ENCODE measurements at places on chromosomes 3 and 15. TPM values are rescaled to one million over a fixed set of nuclear protein-coding genes. Genes with fewer than 3 reads are reported as not detected.

DNA sequence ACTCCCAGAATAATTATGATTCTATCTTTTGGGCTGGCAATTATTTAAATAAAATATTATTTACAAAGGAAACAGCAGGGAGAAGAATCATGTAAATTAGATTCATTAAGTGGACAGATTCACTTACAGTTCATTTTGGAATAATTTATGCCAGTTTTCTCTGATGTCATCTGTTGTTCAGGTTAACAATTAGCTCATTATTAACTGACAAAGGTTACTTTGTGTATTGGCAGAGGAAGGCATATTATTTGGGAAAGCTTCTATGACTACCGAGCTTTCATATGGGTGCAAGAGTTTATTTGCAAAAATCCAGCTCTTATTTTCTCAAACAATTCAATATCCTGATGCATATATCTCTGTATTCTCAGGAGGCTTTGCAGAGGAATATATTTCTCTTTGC lies 224.4 kb downstream of the CHST2 start:
- peaks cover 15% of the 10 kb centered on the region for H3K4me1 ChIP-seq
- no peak for DNase-seq
- H3K27me3 ChIP-seq = no peaks in the 10 kb centered on the region

GRCh38 chr3:188396900-188397299 lies 242.9 kb downstream of the LPP start:
- peak overlapping the region; percentile 65 for H3K27ac ChIP-seq
- H3K4me1 ChIP-seq = peaks cover 47% of the 10 kb centered on the region
- peaks cover 11% of the 10 kb centered on the region for H3K36me3 ChIP-seq
- DNase-seq = no peak
- no peak overlapping the region for H3K4me3 ChIP-seq

- H3K27me3 ChIP-seq = no peaks in the 10 kb centered on the region
- no peak overlapping the region for H3K4me3 ChIP-seq
- H3K4me1 ChIP-seq = no peaks in the 10 kb centered on the region
- no peaks in the 10 kb centered on the region for H3K36me3 ChIP-seq
- no peak for DNase-seq
- H3K27ac ChIP-seq = no peak overlapping the region
These were observed 48.6 kb downstream of the KCNMB2 start for GRCh38 chr3:178584722-178585380.

- DNase-seq = no peak
- no peaks in the 10 kb centered on the region for H3K4me1 ChIP-seq
- no peaks in the 10 kb centered on the region for H3K36me3 ChIP-seq
- H3K4me3 ChIP-seq = no peak overlapping the region
- no peaks in the 10 kb centered on the region for H3K27me3 ChIP-seq
These were observed 483.0 kb upstream of the AGTR1 start for GRCh38 chr3:148214705-148215104.

Gene SLC4A7
- total RNA-seq = 45.7 TPM

Gene ARHGEF26
- total RNA-seq = not detected

Gene CTXND1
- total RNA-seq = not detected
